ENCODE measurements at places on chromosomes 12 and 14.

DNA sequence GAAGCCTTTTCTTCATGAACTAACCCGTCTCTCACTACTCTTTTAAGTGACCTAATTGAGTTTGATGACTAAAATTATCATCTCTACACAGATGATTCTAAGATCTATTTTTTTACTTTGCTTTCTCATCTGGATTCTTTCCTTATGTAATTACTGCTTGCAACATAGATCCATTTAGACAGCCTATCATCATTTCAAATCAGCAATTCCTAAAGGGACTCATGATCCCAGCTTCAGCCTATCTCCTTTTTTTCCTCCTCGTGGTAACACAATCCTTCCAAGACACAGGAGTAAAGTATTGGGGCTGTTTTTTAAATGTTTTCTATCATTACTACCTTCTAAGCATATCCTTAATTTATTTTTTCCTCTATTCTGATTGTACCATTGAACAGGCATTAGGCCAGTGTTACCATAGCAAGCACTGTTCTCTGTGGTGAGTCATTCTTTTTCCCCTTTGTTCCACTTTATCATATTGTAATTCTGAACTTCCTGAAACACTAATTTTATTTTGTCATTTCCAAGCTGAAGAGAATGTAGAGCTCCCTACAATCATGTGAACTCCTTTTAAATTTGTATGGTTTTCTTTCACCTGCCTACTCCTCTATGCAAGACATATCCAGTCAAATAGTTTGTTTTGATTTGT is 190.4 kb upstream of the FAR2 start:
- DNase-seq, result no peak

DNA sequence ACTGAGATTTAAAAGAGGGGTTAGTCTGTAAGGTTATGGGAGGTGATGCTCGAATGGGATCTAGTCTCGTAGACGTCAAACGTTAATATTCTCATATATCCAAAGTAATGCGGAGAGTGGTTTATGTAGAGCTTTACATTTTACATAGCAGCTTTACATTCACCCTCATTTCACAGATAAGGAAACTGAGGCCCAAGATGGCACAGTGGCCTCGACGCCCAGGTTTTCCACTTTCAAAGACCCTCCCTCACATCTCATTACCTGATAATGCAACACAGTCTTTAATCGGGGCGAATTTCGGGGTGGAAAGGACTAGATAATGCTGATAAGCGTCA is 450 bp upstream of the TDG start:
- DNase-seq, result no peak

- DNase-seq, result no peak
Observed at GRCh38 chr12:100474617-100475016, 951 bp downstream of the NR1H4 start.

GRCh38 chr12:56954057-56954957 is 3.1 kb downstream of the RDH16 start:
- no peak for DNase-seq

GRCh38 chr12:108832208-108832607 is 25.2 kb downstream of the SSH1 start:
- no peak for DNase-seq
